ENCODE measurements at places on chromosomes 3 and 15.

GRCh38 chr3:105553851-105554250 lies 187.1 kb downstream of the ALCAM start:
- no peak for DNase-seq

DNA sequence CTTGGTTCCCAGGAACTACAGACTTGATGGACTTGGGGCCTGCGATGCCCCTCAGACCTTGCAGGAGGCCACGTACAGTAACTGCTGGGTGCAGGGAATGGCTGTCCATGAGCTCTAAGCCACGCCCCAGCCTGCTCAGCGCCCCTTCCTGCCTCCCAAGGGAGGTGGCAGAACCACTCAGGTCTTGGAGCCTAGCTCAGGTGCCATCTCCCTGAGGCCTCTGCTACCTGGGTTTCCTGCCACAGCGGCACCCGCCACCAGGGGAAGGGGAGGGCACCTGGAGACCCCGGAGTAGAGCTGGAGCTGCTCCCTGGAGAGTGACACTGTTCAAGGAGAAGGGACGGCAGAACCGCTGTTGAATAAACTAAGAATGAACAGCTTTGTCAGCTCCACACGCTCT lies 77.8 kb upstream of the RPL32 start:
- DNase-seq, result no peak

DNA sequence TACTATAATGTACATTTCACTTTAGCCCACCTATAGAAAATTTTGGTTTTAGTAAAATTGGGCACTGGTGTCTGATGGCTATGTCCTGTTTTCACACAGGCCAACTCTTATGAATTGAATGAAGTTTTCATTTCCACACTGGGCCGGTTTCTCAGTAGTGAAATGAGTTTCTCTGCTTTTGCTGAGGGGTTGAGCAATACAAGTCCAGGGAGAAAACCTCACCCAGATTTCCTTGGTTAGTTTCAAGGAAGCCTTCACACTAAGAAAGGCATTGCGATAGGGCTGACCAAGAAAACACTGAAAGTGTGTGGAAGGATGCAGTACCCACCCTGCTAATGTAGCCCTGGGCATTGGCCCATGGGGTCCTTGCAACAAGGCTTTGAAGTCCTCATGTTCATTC lies 331.5 kb upstream of the CFAP20DC start:
- no peak for DNase-seq

DNA sequence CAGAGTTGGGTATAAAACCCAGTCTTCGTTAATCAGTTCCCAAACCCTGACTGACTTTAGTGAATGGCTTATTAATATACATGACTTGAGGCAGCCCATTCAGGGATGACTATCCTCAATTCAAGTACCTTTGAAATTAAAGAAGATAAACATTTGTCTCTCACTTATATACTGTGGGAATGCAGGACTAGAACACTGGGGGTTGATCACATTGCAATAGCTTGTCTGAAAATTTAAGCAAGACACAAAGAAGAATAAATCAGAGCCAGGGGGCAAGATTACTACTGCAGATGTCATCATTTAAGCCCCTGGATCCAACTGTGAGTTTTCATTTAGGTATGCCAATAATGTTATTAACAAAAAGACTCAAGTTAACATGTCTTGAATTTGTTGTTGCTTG lies 647.7 kb downstream of the ZPLD1 start:
- DNase-seq, result no peak

DNA sequence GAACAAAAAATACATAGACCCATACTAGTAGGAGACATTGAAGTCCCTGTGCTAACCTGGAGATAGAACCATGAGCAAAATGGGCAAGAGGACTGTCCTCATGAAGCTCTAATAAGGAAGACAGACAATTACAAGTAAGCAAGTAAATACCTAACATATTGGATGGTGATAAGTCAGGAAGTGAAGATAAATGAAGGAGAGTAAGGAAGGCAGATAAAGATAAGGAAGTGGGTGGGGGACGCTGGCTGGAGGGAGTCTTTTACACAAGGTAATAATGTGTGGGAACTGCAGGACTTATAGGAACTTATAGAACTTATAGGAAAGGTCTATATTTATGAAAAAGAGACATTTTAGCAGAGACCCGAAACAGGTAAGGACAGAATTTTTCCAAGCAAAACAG lies 148.9 kb upstream of the ABI3BP start:
- no peak for DNase-seq

DNA sequence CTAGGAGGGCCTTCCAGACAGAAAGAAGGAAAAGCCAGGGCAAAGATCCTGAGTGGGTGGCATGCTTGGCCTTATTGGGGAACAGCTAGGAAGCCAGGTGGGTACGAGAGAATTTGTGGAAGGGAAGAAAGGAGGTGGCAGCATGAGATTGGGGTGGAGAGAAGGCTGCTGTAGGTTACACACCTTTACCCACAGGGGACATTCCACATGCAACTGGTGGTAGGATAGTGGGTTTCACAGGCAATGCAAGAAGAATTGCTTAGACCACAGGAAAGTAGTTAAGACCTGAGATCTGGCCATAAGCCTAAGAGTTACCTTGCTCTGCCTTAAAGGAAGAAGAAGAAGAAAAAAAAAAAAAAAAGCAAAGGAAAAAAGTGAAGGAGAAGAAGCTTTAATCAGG lies 19.8 kb downstream of the ANP32A start:
- DNase-seq, result no peak

GRCh38 chr3:126112531-126113237 lies 28.8 kb upstream of the SLC41A3 start:
- no peak for DNase-seq

DNA sequence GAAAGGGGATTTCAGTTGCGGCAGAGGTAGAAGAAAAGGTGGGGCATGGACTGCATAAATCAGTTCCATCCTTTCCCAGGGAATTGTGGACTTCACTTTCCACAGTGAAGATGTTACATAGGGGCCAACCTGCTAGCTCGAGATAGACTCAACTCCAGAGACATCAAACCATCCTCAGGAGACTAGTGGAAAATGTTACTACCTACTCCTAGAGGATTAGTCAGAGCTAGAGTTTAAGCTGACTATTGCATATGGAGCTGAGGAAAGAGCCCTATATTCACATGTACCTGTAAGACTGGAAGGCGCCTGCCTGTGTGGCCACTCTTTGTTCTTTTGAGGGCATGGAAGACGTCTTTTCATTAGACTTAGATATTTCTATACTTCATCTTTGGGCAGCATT lies 69.2 kb downstream of the KLHL25 start:
- no peak for DNase-seq

DNA sequence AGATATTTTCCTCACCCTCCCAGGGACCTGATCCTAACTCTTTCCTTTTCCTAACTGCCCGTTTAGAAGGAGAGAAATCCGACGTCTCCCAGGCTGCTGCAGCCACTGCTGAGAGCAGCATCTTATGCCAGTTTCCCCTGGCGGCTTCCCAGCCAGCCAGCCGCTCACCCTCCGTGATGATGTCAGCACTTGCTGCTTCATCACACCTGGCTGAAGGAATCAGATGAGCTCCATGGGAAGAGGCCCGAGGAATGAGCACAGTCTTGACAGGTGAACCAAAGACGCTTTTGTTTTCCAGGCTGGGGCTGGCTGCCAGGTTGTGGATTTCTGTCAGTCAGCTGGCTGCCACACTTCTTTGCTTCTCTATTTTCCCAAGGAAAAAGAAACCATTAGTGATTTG lies 445.1 kb upstream of the RBMS3 start:
- DNase-seq, result no peak

GRCh38 chr3:178002113-178002512 lies 534.1 kb upstream of the KCNMB2 start:
- no peak for DNase-seq

DNA sequence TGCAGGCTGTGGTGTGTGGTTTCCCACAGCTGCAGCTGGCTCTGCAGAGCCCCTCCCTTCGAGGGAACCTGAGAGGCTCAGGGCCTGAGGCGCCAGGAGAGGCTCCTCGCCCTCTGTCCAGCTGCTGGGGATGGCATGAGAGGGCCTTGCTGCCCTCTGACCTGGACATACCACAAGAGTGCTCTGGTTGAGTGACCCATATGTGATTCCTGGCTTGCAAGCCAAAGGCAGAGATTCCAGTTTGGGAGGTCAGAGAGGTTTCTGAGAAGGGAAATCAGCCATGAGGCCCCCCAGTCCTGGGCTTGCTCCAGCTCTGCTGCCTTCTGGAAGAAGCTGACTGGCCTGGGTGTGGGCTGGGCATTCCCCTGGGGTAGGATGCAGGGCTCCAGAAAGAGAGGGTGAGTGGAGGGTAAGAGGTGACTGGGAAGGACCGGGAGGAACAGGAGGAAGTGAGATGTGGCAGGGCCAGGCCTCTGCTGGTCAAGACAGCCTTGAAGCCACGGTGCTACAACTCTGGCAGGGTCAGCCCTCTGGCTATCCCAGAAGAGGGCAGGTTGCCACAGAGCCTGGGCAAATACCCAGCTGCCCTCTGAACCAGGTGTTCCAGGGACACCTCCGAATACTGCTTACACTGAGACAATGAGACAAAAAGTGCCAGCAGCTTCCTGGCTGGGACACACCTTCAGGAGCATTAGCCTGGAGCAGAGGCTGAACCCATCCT lies 16.0 kb upstream of the SRP14 start:
- DNase-seq, result peak; percentile 63

DNA sequence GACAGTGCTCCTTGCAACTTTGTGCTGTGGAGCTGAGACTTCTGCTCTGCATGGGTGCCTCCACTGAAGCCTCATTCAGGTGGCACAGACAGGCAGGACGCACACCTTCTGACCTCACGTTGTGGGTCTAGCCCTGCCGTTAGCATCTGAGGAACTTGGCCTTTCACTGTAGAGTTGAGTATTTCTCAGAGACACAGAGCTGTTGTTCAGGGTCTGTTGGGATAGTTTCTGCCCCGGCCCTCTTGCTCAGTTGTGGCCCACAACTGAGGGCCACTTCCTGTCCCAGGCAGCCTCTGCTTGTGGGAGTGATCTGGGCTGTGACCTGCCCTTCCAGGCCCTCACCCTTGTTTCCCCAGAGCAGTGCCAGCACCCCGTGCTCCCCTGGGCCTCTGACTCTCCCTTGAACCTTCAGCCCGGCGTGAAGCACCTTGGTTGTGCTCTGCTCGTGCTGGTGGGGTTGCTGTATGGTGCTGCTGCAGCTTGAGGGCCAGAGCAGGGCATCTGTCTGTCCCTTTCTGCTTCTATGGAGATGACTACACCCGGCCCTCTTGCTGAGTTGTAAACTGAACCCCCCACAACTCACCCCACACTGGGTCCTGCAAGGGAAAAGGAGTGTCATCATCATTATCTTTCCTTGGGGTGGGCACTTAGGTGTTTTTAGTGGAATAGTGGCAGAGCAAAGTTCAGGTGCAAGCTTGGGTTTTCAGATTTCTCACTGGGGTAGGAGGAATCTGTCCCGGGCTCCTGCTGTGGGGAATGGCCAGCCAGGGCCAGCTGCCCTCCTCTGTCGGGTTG lies 11.7 kb downstream of the BAHD1 start:
- DNase-seq, result peak; percentile 25

GRCh38 chr3:24018784-24019570 lies 73.9 kb downstream of the NR1D2 start:
- no peak for DNase-seq

GRCh38 chr3:61372723-61373122 lies 121.5 kb upstream of the FHIT start:
- no peak for DNase-seq

DNA sequence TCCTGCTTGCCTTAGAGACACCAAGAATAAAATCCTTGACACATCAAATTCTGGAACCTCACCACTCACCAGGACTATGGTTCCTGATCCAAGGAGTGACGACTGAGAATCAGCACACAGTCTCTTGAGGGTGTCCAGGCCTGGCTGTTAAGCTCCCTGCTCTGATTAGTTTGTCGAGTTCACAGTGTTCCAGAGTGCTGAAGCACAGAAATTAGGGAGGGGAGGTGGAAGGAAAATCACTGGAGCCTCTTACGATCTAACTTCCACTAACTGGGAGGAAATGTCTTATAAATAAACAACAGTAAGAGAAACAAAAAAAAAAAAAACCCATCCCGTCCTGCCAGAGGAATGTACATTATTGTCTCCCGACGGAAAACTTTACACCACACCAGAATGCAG lies 330.2 kb downstream of the TIGIT start:
- no peak for DNase-seq

DNA sequence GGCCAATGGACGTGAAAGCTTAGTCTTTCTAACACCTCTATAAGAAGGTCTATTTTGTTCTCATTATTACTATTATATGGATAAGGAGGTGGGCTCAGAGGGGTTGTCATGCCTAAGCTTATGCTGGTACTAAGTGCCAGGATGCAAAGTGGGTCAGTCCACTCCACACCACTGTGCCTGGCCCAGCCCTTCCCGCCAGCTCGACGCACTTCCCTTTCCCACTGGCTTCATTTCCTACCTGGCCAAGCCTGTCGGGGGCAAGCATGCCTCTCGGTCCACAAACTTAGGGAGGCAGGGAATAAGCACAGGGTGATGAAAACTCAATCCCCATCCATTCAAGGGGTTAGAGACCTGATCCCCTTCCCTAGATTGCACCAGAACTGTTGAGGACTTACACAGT lies 5.9 kb upstream of the SYNM start:
- no peak for DNase-seq

GRCh38 chr3:118628704-118629341 lies 405.8 kb downstream of the IGSF11 start:
- no peak for DNase-seq

- DNase-seq, result peak; percentile 23
Observed at GRCh38 chr3:152257563-152258035, 11.1 kb upstream of the MBNL1 start.

GRCh38 chr15:73647259-73648013 lies 14.2 kb upstream of the NPTN start:
- DNase-seq, result no peak

- DNase-seq, result no peak
Observed at GRCh38 chr3:47344971-47345370, 35.9 kb upstream of the PTPN23 start.

DNA sequence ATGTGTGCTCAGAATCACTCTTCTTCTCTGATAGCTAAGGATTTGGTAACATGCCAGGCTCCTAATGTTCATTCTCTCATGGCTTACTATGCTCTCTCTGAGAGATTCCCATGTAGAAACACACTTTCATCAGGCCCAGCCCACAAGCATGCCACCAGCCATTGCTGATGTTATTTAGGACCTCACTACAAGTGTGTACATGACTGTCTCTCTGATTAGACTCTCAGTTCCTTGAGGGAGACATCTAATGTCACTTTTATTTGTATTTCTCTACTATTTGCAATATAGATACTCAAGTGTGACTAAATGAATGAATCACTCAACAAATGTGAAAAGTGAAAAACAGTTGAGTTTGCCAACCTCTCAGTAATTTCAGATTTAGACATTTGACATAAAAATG lies 84.3 kb upstream of the ARL6 start:
- DNase-seq, result no peak

- DNase-seq, result no peak
Observed at GRCh38 chr3:128222796-128223385, 69.6 kb downstream of the EEFSEC start.

DNA sequence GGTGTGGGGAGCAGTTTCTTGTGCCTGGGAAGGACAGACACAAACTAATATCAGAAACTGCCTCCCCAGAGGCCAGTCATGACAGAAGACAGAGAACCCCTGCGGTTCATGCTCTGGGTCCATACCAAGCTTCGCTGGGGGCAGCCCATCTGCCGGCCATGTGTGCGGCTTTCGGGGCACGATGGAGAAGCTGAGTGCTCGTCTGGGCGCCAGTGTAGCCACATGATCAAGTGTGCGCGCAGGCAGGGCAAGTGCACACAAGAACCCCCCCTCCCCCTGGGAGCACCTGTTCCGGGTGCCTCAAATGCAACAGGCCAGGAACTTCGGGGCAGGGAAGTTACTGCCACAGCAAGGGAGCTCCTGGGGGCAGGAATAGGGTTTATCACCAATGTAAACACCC lies 1.8 kb downstream of the ADAMTS17 start:
- no peak for DNase-seq

Data from CD4-positive, alpha-beta T cell treated with Interleukin-6 for 4 hours (primary cell).